ENCODE measurements at places on chromosomes 6 and 20.

DNA sequence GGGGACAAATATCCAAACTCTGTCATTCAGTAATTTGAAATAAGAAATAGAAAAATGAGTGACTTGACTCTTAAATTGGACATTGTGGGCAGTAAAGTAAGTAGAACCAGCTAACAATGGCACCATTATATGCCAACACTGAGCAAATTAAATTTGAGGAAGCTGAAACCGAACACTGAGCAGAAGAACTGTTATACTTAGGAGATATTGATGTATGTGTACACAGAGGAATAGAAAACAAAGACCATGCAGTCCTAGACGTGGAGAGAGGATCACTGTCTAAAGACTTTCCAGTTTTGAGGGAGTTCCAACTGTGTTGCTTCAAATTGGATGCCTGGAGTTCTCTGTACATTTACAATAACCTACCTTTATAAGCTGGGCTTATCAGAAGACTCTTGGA lies 427.0 kb upstream of the EYS start:
- peak; percentile 58 for DNase-seq

DNA sequence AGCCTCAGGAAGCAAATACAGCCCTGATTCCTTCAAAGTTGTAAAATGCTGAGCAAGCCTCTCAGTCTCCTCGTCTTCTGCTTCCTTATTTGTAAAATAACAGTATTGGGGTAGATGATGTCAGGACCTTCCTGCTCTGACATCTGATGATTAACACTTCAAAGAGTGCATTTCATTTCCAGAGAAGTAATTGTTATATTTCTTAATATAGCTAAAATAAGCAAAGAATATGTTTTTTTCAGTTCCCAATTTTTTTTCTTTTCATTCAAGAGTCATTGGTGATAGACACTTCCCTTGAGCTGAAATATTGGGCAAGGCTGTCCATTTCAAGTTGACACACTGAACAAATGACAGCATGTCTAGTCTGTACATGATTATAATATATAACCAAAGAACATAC lies 53.4 kb downstream of the SLX4IP start:
- DNase-seq: no peak

GRCh38 chr6:41539204-41539603 lies 7.0 kb upstream of the FOXP4 start:
- no peak for DNase-seq

DNA sequence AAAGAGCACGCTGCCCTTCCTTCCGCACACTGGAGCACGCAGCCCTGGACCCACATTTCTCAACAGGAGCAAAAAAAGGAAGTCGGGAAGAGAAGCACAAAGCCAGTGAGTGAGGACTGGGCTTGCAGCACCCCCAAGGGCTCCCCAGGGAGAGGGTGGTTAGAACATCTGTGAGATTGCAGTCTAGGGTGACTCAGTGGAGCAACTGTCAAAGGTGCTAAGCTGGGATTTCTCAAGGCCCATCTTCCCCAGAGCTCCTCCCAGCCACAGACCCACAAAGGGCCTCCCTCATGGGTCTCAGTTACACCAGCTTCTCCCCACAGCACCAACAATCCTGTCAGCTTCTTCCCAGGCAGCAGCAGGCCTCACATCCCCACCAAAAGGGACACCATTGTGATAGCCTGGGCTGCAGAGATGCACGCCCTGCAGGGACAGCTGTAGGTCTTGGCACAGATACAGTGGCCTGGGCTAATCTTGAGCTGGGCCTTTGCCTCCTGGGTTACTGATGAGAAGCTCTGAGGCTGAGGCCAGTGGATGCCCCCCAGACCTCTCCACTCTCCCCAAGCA lies 39.6 kb upstream of the CD93 start:
- DNase-seq: no peak

- no peak for DNase-seq
Measured at GRCh38 chr6:112130878-112131277, 43.5 kb downstream of the FAM229B start.

DNA sequence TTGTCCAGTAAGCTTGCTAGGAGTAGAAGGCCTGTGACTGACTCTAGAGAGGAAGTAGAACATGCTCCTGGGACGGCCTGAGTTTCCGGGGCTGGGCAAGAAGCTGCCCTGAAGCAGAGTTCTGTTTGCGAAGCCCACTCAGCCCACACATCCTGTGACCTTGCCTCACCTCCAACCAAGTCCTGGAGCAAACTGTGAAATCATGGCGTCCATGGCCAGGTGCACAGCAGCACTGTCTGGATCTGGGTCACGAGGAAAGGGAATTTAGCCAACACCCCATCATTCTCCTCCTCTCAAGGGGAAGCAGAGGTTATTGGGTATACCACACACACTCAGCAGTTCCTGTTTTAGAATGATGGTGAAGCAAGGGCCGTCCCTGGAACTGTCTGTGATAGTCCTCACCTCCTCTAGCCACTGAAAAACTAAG lies 87.5 kb downstream of the CRYBG1 start:
- DNase-seq: no peak

DNA sequence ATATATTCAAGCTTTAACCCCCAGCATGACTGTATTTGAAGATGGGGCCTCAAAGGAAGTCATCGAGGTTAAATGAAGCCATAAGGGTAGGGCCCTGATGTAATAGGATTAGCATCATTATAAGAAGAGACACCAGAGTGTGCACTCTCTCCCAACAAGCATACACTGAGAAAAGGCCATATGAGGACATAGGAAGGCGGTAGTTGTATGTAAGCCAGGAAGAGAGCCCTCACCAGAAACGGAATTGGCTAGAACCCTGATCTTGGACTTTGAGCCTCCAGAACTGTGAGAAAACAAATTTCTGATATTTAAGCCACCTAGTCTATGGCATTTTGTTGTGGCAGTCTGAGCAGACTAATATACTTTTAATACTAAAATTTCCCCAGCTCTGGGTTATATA lies 150.1 kb upstream of the STXBP5 start:
- DNase-seq: no peak

- DNase-seq: no peak
Measured at GRCh38 chr6:17851001-17851719, 136.3 kb downstream of the KIF13A start.

DNA sequence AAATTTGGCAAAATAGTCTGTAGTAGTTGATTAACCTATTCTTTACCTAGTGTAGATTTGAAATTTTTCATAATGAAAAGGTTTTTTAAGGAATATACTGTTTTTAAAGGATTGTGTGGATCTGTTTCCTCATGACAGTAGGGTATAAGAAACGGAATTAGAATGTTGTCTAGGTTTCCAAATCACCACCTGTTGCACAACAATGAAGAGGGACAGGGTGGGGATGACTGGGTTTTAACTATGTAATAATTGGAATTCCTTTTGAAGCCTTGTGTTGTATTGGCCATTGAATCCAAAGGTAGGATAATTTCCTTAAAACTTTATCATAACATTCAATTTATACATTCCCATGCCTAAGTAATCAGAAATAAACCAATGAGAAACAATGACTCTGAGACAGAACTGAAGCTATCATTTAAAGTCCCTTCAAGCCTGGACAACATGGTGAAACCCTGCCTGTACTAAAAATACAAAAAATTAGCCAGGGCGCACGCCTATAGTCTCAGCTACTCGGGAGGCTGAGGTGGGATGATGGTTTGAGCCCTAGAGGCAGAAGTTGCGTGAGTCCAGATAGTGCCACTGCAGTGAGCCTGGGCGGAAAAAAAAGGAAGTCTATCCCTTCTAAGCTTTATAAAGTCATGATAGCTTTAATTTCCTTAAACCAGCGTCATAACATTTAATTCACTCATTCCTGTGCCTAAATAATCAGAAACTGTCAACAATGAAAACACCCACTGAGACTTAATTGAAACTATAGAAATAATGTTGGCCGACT lies 18.3 kb upstream of the SLC17A5 start:
- DNase-seq: no peak

- no peak for DNase-seq
Measured at GRCh38 chr20:4181956-4182945, 166.9 kb upstream of the RNF24 start.

DNA sequence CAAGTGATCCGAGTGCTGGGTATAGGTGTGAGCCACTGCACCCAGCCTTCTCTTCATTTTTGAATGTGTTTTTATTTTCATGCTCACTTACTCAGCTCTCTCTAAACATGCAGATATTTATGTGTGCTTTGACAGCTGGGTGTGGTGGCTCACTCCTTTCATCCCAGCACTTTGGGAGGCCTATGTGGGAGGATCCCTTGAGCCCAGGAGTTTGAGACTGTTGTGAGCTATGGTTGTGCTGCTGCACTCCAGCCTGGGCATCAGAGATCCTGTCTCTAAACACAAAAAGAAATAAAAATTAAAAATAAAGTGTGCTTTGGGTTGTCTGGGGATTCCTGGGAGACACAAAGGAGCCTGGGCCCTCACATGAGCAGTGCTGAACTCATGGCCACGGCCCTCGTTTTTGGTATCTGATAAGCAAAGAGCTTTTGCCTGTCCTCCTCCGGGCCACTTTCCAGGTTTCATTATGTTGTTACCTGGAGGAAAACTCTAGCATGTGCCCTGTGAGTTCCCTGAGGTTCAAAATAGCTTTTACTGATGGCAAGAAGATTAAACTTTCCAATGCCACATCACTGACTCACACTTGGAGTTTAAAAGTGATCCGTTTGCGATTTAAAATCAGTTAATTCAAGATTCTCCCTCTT lies 78.5 kb downstream of the CD164 start:
- DNase-seq: no peak

DNA sequence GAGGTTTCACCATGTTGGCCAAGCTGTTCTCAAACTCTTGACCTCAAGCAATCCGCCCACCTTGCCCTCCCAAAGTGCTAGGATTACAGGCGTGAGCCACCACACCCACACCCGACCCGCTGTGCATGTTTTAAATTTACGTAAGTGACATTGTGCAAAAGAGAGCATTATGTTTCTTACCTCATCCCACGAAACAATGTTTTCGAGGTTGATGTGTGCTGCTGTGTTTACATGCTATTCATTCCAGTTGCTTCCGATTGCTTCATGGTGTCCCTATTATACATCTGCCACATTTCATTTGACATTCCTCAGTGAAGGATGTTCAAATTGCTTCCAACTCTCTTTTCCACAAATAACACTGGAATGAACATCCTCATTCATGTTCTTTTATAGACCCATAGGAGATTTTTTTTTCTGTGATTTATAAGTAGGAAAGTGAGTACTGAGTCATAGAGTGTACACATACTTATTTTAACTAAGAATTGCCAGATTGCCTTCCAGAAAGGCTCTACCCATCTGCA lies 403.9 kb upstream of the JARID2 start:
- DNase-seq: peak; percentile 60

GRCh38 chr20:50339466-50339901 lies 148.9 kb downstream of the CEBPB start:
- DNase-seq: no peak

DNA sequence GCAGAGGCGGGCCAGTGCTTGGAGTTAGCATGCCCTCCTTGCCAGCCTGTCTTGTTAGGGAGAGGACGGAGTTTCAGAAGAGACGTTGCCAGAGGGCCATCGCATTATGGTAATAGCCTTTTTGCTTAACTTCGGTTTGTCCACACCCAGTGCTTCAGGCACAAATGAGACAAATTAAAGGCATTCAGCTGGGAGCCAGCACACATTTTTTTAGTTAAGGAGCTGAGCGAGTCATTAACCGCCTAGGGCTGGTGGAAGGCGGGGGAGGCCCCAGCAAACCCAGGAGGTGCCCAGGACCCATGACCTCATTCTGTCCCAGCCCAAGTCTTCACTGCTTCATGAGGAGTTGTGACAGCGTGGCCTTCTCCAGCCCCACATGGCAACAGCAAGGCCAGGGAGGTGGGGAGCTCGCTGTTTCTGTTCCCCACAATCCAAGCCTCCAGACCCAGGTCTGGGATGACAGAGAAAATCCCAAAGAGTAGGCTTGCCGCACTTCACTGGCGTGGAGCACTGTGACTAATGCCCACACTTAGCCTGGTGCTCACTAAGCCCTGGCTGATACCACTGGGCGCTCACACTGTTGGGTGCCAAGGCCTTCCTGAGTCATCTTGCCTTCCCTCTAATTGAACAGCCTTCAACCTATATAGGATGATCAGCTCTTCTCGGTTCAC lies 237.1 kb downstream of the ANKRD60 start:
- DNase-seq: peak; percentile 67

- no peak for DNase-seq
Measured at GRCh38 chr6:11062715-11063114, 18.6 kb upstream of the ELOVL2 start.

DNA sequence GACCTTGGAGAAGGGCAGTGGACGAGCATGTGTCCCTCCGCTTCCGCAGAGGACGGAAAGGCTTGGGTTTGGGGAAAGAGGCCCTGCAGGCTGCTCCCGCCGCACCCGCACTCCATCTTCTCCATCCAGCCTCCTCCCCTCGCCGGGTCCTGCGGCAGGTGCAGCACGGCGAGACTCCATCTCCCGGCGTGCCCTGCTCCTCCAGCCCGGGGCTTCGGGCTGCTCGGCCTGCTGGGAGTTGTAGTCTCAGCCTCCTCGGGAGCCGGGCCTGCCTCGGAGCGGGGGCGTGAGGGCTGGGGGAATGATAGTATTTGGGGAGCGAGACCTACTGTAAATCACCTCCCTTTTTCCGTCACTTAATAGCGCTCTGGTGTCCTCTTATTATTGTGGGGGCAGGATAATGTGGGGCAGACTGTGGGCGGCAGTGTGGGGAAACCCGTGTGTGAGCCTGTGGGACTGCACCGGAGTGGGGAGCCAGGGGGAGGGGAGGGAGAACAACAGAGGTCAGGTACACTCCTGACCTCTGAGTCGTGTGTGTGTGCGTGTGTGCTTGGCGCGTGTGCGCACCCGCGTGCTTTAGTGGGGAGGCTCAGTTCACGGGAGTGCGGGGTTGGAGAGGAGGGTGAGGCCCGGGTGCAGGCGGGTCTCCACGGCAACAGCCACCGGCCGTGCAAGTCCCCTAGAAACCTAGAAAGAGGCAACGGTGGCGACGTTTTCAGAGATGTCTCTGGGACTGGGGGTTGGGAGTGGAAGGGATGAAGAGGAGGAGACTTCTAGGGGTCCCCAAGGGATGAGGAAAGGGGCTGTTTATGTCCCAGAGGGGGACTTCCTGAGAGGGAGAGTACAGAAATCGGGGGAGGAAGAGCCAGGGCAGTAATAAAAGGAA lies 4.1 kb downstream of the TTBK1 start:
- DNase-seq: peak; percentile 86

DNA sequence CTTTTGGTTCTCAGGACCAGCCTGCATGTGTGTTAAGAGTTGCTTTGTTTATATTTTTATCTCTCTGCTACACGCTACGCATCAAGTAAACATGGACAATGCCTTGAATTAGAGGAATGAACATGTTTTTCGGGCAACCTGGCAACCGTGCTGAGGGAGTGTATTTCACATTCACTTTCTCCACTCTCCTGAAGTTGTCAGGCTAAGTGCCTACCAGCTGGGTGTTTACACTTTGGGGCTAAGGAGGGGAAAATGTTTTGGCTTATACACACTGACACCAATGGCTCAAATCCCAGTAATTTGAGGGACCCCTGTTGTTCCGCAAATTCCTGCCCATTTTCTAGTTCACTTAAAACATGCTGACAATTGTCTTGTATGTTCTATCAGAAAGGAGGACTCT lies 141.5 kb upstream of the PDE7B start:
- DNase-seq: no peak

- no peak for DNase-seq
Measured at GRCh38 chr6:55918639-55919038, 43.2 kb upstream of the BMP5 start.

GRCh38 chr6:1868561-1869261 lies 259.0 kb downstream of the FOXC1 start:
- no peak for DNase-seq

GRCh38 chr6:43454696-43455530 lies 435 bp downstream of the DLK2 start:
- no peak for DNase-seq
